ENCODE measurements at places on chromosomes 13 and 19.

DNA sequence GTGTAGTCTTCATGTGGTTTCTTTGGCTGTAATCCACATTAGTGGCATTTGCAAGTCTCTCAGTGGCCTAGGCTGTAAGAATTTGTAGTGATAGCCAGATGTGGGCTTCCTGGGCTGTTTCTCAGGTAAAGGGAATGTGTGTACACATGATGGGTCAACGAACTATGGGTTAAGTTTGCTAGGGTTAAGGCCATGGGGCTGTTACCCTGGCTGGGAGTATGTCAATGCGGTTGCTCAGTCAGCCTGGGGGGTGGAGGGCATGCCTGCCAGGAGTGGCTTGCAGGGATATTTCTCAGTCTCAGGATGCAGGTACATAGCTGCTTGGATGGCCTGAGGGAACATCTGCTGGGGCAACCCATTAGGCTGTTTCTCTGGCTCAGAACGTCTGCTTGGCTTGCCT lies 13.4 kb downstream of the CYSLTR2 start:
- no peak for DNase-seq

DNA sequence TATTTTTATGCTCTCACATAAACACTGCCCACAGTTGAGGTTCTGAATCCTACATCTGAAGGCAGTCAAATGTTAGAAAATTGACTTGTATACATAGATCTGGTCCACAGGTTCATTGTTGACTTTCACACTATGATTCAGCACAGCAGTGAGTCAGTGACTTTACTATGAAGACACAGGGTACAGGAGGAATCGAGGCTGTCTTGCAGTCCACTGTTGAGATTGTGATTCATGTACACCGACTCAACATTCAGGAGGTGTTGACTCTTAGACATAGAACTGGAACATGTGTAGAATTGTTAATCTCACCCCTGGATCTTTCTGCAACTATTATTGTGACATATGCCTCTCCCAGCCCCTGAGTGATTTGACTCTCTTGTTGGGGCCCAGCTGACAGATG lies 74.3 kb upstream of the ZNF43 start:
- DNase-seq, result no peak

- DNase-seq, result no peak
Measured at GRCh38 chr19:39759457-39760184, 19.0 kb upstream of the LEUTX start.

DNA sequence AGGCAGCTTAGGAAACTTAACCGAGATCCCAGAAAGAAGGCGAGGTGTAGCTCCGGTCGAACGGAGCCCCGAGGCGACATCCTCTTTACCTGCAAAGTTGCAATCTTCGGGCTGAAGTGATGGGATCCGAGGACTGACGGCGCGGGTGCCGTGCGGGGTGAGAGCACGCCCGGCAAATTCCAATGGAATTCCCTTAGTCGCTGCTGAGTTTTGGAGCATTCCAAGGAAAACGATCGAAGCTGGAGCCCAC lies 141 bp downstream of the TRPC4 start:
- DNase-seq, result no peak

GRCh38 chr13:49272296-49272695 lies 24.6 kb downstream of the CDADC1 start:
- DNase-seq, result no peak

Measured in stimulated activated CD4-positive, alpha-beta T cell treated with anti-CD3 and anti-CD28 coated beads, TNF-alpha, amount 100 ng/mL, for 4 hours (primary cell).